NCI-H2171 (cell line): ENCODE measurements at places on chromosomes 4 and X.

DNA sequence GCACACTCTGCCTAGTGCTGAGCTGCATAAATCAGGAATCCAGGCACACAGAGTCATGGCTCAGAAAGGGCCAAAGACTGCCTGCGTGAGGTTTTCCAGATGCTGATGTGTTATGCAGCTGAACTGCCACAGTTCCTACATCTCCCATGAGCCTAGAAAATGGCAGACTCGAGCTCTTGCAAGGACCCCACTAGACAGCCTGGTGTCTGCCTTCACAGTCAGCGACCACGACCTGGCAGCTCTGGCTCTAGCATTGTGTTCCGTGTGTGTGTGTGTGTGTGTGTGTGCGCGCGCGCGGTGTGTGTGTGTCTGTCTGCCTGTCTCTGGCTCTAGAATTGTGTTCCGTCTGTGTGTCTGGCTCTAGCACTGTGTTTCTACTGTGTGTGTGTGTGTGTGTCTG is 203.6 kb upstream of the AGTR2 start:
- no peak for DNase-seq

DNA sequence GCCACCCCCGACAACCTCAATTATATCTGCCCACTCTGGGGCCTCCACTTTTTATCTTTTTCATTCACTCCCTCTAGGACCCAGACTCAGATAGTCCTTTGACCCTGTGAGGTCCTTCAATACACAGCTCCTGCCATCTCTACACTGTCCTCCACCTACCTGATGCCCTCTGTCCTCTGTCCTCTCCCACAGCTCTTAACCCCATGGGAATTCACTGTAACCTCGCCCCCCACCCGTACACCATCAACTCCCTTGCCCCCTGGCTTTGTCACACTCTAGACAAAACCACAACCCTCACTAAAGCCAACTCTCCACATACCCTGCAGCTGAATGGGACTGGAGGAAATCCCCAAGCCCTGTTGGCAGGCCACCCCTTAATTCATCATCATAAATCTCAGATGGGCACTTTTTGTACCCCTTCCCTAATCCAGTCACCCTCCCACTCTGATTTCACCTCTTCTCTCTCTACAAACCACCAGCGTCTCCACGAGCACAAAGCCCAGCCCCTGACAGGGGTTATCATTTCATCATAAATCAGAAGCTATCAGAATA is 52.3 kb upstream of the ENPP6 start:
- no peak for DNase-seq

DNA sequence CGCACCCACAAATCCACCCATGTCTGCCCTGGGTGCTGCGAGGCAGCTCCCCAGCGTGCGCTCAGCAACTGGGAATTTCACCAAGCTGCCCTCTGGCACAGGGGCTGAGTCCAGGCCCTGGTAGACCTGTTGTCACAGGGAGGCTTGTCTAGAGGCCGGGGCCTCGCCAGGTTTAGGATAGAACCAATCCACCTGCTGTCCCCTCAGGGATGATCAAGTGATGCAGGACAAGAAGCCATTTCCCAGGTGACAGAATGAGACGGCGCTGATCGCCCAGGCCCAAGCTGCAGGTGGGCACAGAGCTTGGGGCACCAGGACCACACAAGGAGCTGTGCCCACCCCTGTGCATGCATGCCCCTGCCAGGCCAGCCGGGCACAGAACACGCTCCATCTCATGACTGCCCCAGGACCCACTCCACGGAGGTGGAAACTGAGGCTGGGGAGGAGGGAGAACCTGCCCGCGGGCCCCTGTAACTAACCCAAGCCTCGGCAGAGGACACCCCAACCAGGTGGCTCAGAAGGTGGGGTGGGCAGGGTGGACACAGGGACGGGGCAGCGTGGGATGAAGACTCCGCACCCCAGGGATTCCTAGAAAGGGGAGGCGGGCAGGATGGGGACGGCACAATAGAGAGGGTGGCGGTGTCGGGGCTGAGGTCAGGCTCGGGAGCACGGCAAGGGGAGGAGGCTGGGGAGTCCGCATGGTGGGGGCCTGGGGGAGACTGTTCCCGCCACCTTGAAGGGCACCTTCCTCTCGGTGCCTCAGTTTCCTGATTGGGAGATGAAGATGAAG is 78.0 kb downstream of the ZFYVE28 start:
- no peak for DNase-seq

DNA sequence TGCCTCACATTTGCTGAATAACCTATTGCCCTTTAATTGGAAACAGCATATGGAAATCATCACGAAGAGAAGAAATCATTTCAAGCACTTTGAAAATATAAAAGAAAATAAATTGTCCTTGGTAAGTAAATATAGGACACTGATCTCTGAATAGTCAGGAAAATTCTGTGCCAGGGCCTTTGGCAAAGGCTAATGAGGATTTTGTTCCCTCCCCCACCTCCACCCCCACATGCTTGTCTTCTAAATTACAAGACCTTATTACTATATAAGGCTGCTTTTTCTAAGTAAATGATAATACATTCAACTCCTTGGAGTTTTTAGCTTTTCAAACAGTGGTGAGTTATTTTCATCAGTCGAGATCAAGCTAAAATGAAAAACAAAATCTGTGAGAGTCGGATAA is 15.8 kb downstream of the SYNPO2 start:
- DNase-seq: no peak

GRCh38 chr4:72857787-72858186 is 211.7 kb downstream of the COX18 start:
- DNase-seq: no peak

DNA sequence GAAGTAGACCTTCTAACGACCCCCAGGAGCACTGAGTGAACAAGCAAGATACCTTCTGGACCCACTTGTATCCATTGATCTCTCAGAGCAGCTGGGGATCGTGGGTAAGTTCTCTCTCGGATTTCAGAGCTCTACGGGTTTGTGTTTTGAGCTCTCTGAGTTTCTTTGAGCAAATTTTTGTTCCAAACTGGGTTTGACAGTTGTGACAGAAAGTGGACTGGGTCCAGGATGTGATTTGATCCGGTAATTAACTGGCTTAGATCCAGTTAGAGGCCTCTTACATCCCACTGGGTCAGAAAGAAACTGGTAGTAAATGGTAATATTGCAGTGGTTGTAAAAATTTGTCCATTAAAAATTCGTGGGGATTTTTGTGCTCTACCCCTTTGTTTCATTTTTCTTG is 459.2 kb downstream of the INPP4B start:
- no peak for DNase-seq

DNA sequence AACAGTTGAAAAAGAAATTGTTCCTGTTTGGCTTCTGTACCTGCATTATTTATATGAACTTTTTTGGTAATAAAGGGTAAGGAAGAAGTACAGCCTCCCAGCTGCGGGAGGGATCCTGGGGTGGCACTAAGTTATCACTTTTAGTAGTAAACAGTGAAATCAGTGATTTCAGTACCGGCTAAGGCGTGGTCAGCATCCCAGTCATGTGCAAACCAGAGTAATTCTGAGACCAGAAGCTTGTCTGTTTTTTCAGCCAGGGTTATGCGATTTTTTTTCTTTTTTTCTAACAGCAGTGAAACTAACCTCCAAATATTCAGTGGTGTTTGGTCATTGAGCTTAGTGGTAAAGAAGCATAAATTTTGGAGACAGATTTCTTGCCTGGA is 3.3 kb downstream of the EGF start:
- DNase-seq: no peak
